Esophagus squamous epithelium (tissue), 5 donors: ENCODE measurements at places on chromosomes 16 and 17.

DNA sequence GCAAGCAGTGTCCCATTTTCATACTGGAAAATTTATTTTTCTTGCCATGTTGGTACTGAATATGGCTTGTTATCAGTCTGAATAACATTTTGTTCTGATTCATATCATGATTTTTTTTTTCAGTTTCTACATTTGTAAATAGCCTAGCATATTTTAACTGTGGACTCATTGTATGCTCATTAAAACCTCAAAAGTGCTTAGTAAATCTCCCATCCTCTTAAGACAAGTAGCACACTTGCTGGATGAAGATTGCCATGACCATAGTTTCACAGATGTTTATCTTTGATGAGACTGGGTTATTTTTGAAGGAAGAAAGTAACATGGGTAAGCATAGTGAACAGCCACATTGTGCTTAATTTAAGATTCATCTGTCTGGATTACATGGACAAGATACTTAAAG is 878 bp downstream of the KRT10 start:
- no peak for DNase-seq

- DNase-seq = no peak
Observed at GRCh38 chr16:576197-576822, 6.5 kb downstream of the PIGQ start.

DNA sequence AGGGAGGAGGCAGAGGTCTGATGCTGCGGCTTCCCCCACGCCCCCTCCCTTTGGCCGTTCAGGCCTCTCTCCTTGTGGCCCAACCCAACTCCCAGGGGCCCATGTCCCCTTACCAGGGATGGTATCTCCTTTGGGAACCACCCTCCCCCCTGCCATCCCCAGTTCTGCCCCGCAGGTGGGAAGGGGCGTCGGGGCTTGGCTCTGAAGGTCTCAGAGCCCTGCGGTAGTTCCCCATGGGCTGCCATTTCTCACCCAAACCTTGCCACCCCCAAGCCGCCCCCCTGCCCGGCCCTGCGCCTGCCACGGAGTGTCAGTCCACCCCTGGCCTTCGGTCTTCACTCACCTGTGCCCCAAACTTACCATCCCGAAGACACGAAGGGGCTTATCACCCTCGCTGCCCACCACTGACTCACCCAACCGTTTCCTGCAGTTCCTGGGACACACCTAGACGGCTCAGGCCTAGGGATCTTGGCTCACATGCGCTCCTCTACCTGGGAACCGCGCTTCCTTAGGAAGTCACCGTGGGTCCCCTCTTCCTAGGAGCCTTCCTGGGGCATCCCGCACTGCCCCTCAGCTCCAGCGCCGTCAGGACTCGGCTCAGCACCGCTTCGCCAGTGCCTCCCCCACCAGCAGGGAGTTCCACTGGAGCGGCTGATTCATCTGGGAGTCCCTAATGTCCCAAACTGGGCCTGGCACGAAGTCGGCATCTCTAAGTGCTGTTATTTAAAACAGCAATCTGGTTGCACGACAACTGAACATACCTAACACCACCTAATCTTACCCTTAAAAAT is 1.1 kb upstream of the DOC2A start:
- no peak for DNase-seq

DNA sequence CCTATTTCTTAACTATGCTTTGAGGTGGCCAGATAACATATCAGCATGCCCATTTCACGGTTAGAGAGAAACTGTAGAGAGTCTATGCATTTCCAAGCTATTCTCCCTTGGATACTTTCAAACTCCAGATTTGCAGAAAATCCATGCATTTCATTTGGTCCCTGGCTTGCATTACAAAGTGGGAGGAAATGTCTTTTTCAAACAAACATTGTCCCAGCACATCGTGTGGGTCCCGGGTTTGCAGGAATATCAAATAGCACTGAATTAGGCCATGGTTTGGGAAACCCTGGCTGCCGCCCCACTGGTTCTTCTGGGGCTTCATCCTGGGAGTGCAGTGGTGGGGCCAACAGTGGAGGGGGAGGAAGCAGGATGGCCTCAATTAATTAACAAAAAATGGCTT is 171.9 kb downstream of the IRX5 start:
- no peak for DNase-seq

DNA sequence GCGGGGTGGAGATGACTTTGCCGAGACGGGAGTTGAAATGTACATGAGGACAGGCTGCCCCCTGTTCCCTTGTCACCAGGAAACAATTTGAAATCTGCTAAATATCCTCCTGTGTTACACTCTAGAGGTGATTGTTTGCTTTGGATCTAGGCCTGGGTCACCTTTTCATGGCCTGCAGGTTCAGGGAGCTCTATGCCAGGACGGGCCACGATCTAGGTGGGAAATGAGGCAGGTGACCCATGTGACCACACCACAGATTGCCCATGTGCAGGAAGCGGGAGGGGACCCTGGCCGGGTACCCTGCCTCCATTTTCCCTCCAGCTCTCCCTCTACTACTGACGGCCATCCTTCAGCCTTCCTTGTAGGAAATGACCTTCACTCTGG is 43.4 kb downstream of the MEAK7 start:
- no peak for DNase-seq

DNA sequence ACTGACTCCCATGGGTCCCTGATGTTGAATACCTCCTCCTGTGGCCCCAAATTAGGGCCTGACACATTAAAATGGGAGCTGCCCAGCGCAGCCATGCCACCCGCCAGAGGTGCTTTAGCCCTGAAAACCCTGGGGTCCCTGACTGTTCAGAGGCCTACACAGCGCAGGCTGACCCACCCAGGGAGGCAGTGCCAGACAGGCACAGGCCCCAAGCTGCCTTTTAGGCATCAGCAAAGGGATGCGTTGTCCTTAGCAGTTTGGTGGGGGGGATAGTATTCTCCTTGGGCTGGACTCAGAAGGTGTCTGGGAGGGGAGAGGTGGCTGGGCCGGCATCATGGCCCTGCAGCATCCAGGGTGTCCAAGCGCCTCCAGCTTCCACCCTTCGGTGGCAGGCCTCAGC is 1.4 kb downstream of the RAPGEFL1 start:
- DNase-seq = no peak

- no peak for DNase-seq
Observed at GRCh38 chr17:1515640-1516387, 598 bp downstream of the INPP5K start.

GRCh38 chr17:2053380-2054261 is 1.3 kb upstream of the HIC1 start:
- DNase-seq = no peak

DNA sequence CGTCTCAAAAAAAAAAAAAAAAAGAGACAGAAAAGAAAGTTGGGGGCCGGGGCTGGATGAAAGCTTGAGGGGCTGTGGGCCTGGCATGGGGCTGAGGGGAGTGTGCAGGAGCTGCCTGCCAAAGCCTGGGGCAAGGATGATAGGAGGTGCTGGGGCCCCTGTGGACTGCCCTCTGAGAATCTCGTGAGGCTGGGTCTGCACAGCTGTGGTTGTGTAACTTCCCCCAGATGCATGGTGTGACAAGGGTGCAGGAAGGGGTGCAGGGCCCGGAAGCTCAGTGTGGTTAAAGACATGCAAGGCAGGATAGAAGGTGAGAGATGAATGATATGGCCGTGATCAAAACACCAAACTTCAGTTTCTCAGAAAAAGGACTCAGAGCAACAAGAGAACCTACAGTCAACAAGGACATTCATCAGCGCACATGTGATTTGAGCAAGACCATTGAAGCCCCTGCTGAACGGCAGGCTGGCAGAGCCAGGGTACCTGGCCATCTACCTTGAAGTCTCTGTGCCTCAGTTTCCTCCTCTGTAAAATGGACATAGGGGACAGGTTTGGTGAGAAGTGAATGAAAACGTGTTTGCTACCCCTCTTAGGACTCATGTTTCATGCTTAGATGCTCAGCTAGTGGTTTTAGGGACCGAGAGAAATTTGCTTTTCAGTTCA is 9.6 kb downstream of the IL32 start:
- no peak for DNase-seq

GRCh38 chr17:31680126-31680525 is 178.9 kb downstream of the COPRS start:
- no peak for DNase-seq

DNA sequence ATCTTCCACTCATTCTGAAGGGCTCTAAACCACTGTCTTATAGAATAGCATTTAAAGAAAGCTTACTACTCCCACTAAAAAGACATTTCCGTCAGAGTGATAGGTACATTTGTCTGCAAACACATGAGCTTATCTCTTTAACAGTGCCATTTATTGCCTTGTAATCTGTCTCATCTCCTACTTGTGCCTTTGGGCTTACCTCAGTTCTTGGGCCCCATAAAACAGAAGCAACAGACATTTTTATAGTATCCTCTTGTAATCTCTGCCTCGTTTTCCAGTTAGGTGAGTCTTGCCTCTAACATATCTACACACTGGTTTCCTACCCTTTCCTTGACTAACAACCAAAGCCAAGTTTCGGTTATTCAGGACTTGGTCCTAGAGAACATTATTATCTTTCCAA is 681.4 kb upstream of the KIF2B start:
- DNase-seq = no peak

GRCh38 chr16:78431701-78432100 is 332.2 kb downstream of the WWOX start:
- no peak for DNase-seq

- no peak for DNase-seq
Observed at GRCh38 chr17:18230288-18231141, 5.1 kb downstream of the LLGL1 start.

GRCh38 chr17:19583871-19584270 is 50.2 kb downstream of the SLC47A1 start:
- DNase-seq = no peak

- DNase-seq = no peak
Observed at GRCh38 chr17:5241861-5242671, 7.4 kb upstream of the SCIMP start.

DNA sequence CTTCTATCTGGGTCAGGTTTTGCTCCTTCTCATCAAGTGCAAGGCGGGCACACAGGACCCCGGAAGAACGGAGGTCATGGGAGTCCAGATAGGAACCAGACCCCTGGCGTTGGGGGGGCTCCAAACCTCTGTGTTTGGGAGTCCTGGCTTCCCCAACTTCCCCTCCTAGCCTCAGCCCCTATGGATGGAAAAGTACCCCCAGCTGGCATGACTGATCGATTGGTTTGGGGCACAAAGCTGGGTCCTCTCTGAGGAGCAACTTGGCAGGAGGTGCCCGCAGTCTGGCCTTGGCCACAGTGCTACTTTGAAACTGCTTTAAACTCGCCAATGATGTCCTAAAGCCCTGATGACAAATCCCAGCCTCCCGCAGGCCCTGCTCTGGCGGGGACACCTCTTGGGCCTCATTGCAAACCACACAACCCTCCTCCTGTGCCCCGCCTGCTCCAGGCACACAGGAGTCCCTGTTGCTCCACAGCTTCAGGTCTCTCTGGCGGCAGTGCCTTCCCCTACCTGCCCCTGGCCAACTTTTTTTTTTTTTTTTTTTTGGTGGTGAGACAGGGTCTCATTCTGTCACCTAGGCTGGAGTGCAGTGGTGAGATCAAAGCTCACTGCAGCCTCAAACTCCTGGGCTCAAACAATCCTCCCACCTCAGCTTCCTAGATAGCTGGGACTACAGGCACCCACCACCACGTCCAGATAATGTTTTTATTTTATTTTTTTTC is 38.0 kb upstream of the SNN start:
- DNase-seq = no peak

- no peak for DNase-seq
Observed at GRCh38 chr16:67001726-67002125, 13.3 kb downstream of the CES4A start.

DNA sequence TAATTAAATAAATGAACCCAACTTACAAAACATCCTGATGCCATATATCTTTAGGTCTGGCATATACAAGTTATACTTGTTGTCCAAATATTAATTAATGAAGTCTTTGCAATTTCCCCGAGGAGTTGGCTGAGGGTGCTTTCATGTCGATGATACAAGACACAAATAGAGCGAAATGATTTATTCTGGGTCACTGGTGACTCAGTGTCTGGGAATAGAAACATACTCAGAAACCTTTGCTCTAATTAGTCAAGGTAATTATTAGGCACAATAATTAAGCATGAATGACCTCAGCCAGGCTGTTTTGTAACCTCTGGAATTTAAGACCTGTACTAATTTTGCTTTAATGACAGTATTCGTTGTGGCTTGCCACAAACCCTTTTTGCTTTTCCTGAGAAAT is 37.0 kb upstream of the HAPSTR1 start:
- no peak for DNase-seq

DNA sequence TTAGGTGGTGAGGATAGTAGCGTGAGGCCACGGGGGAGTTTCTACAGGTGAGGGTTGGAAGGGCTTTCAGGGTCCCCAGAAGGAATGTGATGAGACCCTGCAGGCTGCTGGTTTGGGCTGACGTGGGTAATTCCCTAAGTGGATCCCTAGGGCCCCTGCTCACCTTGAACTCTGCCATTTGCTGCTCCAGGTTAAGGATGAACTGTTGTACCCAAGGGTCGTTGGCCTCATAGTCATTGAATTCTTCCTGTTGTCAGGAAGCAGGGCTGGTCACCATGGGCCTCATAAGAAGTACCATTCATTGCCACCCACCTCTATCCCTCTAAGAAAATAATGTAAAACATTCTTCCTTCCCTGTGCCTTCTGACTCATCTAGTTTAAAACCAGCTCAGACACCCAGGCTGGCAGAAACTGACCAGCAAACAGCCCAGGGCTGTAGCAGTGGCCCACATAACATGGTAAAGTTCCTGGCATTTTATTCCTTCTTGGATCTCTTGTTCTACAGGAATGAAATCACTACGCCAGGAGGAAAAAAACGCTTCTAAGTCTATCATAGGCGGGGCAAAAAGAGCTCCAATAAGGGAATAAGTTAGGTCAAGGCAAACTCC is 27.6 kb downstream of the FCSK start:
- no peak for DNase-seq
